AG04450 (cell line): ENCODE measurements at places on chromosomes 12 and 14.

DNA sequence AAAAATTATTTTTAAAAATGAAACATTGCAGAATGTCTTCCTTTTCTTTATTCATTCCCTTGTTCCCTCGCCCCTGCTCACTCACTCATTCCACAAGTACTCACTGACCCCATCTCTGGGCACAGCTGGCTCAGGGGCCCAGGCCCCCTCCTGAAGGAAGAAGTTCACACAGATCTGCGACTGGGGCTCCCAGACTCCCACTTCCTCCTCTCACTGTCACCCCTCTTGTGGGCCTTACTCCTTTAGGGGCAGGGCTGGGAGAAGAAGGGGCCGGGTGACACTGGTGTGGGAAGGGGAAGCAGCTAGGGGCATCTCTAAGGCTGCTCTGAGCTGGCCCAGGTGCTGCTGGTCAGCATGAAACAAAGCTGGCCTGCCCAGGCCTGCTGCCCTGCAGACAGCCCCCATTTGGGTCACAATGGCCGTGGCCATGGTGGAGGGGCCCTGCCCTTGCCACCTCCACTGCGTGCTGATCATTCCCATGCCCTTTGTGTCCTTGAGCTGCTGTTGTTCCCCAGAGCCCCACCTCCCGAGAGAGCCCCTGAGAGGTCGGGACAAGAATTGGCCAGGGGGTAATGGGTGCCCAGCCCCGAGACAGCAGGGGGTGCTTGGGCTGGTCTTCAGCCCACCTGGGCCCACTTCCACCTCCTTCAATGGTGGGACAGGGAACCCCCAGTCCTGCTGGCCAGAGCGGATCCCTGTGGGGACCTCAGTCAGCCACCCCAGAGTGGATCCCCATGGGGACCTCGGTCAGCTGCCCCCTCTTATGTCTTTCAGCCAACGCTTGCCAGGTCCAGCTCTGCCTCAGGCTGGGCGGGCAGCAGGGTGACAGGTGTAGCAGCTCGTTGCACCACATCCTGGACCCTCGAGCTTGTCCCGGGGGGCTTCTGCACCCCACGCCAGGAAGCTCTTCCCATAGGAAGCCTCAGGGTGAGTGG, 212.4 kb upstream of the C14orf180 start:
- DNase-seq, result no peak

DNA sequence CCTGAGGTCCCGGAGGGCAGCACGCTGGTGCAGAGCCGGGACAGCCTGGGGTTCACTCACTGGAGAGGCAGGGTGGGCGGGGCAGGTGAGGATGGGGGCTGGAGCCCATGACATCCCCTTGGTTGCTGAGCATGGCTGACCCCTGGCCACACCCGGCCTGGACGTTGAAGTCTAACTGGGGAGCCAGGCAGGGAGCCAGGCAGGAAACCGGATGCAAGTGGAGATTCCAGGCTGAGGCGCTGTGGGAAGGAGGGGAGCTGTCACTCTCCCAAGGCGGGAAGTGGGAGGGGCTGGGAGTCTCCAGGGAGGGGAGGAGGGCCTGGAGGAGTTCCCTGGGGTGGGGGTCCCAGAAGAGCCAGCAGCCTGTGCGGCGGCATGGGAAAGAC, 7.7 kb upstream of the INF2 start:
- no peak for DNase-seq

GRCh38 chr12:54497883-54498282, 331 bp downstream of the NCKAP1L start:
- no peak for DNase-seq

DNA sequence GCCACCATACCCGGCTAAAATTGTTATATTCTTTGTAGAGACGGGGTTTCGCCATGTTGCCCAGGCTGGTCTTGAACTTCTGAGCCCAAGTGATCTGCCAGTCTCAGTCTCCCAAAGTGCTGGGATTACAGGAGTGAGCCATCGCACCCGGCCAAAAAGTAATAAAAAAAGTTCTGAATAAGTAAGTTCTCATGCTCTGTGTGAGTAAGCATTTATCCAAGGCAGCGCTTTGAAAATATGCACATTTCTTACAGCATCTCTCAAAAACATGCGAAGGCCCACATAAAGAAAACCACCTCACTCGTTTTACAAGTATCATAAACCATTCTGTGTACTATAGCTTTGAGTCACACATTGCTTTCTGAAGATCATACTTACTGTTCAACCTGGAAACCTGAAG, 8.6 kb downstream of the GIT2 start:
- DNase-seq, result no peak

DNA sequence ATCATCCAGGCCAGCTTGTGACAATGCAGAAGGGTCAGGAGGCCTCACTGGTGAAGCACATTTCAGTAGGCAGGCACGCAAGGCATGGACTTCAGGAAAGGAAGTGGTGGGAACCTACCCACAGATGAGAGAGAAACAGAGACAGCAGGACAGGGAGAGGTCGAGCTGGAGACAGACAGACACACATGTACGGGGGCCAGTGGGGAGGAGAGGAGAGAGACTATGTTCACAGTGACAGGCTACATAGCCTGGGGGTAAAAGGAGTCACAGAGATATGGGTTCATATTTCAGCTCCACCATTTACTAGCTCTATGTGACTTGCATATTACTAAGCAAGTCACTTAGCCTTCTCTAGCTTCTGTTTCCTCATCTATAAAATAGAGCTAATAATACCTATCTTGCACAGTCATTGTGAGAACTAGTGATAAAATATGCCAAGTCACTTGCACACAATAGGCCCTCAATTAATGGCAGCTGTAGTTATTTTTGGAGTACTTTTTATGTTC, 91.1 kb upstream of the FUT8 start:
- no peak for DNase-seq

DNA sequence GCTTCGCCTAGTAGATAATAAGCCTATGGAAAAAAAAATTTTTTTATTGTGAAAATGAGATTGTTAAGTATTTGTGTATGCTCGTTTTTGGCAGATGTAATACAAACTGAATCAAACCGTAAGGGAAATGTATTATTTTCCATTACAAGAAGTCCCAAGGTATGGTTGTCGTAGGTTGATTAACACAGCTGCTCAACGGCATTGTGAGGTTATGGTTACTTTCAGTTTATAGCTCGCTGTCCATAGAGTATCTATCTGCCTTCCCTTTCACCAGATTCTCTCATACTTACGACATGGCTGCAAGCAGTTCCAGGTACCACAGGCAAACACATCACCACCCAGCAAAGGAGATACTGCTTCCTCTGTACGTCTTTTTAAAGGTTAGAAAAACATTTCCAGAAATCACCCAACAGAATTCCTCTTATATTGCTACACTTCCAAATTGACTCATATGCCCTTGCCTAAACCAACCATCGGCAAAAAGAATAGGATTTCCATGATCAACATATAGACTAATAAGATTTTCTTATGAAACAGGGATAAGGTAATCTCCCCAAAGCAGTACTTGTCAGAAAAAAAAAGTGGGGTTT, 338.6 kb downstream of the SYT1 start:
- no peak for DNase-seq

DNA sequence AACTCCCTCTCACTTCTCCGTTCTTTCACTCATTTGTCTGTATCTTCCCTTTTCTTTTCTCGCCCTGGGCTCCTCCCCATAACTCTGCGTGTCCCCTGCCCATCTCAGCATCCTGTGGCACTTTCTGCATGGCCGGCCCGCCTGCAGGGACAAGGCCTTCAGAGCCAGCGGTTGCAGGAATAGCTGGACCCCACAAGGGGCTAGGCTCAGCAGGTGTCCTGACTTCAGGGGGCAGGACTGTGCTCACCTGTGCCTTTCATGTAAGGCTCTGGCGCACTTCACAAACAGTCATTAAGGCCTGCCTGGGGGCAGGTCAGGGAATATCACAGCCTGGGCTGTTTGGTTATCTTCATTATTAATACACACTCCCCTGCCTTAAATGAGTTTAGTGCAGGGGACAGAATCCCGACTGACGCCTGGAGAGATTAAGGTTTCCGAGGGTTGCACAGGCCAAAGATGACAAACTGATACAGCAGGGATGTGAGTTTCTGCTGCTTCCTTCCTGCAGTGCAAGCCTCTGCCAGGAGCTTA, 768.8 kb upstream of the TBX3 start:
- DNase-seq, result no peak

GRCh38 chr14:25389948-25390347, 340.0 kb upstream of the STXBP6 start:
- DNase-seq, result no peak
